ENCODE measurements at places on chromosomes 13 and 19. TPM values are rescaled to one million over a fixed set of nuclear protein-coding genes. Genes with fewer than 3 reads are reported as not detected.
A peak's percentile ranks its signal among the peaks of the same experiment; 100 is the strongest.

The IGSF23 gene
- total RNA-seq = not detected

The FUT2 gene
- not detected for total RNA-seq

DNA sequence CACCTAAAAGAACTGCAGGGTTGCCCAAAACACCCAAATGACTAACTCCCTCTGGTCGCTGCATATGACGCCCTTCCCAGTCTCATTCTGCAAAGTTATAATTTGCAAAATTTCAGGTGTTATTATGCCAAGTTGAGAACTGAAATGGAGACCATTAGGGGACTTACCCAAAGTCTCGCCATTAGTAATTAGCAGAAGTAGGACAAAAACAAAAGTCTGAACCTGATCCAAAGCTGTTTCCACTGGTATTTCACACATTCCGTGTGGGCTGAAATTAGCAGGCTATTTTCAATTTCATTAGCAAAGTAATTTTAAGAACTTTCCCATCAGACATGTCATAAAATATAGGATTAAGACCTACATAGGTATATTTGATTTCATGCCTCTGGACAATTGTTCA, 6.8 kb downstream of the RUBCNL start:
- no peak for DNase-seq

- DNase-seq = no peak
Observed at GRCh38 chr13:45162821-45163220, 38.0 kb downstream of the KCTD4 start.

GRCh38 chr19:46426506-46427162, 2.1 kb downstream of the PNMA8C start:
- DNase-seq = no peak

- no peak for DNase-seq
Observed at GRCh38 chr13:89361909-89362308, 1690.7 kb downstream of the SLITRK5 start.

The AP3D1 gene
- total RNA-seq = 81.4 TPM

- DNase-seq = no peak
Observed at GRCh38 chr13:99507551-99507950, 6.3 kb downstream of the TM9SF2 start.

- no peak for DNase-seq
Observed at GRCh38 chr19:52391135-52391534, 6.5 kb upstream of the ZNF528 start.

GRCh38 chr19:10991076-10991475, 30.2 kb downstream of the SMARCA4 start:
- DNase-seq = no peak

DNA sequence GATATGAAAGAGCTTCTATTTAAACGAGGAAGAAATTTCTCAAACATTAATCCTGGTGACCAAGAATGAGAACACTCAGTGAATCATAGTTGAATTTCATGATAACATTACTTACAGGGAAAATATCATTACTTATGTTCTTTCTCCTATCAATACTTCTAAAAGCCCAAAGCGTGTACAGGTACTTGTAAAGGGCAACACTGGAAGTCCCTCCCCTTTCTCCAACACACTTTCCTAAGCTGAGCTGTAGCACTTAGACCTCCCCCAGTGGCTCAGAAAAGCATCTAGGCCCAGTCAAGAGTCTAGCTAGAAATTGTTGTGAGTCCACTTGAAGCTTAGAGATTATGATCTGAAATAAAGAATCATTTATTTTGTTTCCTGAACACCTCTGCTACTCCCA, 150.7 kb downstream of the ABCC4 start:
- DNase-seq = no peak

DNA sequence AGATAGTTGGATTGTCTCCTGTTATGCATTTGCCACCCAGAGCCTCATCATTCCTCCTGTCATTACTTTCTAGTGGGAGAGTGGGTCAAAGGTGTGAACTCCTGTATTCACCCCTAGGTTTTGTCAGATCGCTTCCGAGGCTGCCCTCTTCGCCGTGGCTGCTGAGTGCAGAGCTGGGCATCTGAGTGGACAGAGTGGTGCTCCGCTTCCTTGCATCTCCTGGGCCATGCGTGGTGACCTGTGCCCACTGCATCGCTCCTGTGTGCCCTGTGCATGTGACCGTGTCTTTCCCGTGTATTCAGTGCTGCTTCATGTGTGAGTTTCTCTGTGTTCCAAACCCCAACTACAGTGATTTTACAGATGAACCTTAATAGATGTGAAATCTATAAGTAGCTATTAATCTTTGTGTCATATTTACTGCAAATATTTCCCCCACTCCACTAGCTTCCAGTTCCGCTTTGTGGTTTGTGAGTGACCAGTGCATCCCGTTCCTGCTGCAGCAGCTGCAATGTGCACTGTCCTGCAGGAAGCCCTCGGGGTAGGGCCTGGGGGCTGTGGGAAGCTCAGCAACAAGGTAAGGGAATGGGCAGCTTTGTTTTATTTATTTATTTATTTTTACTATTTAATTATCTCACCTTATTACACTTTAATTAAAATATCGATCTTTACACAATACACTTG, 53.1 kb downstream of the C13orf46 start:
- no peak for DNase-seq

DNA sequence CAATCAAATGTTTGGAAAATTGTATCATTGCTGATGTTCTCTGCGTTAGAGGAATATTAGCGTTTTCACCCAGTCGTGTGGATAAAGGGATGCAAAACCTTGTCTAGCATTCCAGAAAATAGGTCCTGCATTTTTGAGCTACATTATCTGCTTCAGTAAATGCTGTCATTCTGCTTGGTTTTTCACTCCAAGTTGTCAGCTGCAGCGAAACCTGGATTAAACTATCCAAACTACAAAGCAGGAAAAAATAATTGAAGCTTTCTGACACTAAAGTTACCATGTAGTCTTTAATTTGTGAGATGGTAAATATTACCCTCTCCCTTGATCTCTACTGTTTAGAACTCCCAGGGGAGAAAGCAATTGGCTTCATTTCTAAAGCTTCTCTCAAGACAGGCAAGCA, 1795.5 kb upstream of the PRR20A start:
- no peak for DNase-seq

GRCh38 chr19:19835560-19836038, 14.0 kb upstream of the ZNF506 start:
- DNase-seq = no peak

GRCh38 chr19:38289955-38290354, 14.1 kb upstream of the C19orf33 start:
- DNase-seq = no peak

The ZNF723 gene
- not detected for total RNA-seq

The OR7C1 gene
- total RNA-seq = not detected

GRCh38 chr13:48167866-48168265, 65.1 kb upstream of the ITM2B start:
- DNase-seq = no peak

DNA sequence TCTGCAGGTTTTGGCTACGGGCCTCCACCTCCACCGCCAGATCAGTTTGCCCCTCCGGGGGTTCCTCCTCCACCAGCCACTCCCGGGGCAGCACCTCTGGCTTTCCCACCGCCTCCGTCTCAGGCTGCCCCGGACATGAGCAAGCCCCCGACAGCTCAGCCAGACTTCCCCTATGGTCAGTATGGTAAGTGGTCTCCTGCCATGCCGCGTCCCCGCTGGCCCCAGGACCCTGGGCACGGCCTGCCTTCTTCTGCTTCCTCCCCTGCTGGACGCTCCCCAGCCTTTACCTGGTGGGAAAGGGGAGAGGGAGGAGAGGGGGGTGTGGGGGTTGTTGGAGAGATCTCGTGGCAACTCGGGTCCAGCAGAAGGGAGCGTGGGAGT, 5.7 kb upstream of the RPS15 start:
- DNase-seq = no peak

GRCh38 chr13:21256351-21256761, 79.9 kb downstream of the MRPL57 start:
- DNase-seq = no peak

DNA sequence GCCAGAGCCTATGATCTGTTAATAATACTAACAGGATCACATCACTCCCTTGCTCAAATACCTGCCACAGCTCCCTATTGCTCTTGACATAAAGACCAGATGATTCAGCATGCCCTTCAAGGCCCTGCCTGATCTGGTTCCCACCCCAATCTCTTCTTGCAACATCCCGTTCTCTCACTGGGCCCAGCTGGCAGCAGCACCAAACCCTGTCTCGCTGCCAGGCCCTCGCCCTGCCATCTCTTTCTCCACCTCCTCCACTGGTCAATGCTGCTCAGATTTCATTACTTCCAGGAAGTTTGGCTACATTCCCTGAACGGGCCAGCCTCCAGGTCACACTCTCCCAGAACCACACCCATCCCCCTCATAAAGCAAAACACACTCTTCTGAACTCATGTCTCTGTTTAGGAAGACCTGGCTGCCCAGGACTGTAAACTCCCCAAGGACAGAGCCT, 8.6 kb upstream of the BCAT2 start:
- peak; percentile 74 for DNase-seq

The ENOX1 gene
- 0.41 TPM for total RNA-seq

DNA sequence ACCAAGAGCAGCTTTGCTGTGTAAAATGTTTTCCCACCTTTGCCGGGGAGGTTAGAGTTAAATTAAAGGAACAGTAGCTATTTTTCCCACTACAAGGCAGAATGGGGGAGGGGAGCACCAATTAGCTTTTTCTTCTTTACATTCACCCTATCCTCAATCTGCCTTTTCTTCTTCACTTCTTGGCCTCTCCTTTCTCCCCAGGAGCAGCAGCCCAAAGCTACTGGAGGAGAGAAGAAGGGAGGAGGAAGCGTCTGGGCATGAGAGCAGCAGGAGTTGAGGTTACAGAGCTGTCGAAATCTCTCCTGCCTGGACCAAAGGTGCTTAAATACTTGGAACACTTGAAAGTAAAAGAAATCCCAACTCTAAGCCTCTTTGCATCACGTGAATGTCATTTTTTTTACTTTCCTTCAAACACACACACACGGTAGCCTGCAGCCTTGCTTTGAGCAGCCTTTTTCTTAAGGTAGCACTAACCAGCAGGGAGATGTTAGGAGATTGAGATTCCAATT, 39.0 kb upstream of the WASF3 start:
- DNase-seq = no peak

- no peak for DNase-seq
Observed at GRCh38 chr19:2491130-2491801, 15.3 kb downstream of the GADD45B start.

The SELENOV gene
- not detected for total RNA-seq

DNA sequence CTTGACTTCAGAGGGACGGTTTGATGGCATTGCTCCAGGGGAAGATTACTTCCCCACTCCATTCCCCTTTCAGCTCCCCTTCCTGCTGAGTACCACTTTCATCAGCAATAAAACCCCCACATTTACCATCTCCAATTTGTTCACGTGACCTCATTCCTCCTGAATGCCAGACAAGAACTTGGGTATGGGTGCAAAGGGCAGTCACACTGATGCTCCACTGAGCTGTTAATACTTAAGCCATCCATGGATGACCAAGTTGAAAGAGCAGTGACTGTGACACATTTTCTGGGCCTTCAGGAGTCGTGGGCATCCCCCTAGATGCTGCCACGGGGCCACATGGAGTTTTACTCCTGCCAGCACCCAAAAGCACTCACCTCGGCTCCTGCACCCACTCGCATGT, 93.1 kb downstream of the STOML3 start:
- no peak for DNase-seq

All from thoracic aorta (tissue), 2 donors.